A549 treated with GW870086 at 1 μM for 4 hours (cell line): ENCODE measurements at places on chromosomes 4 and X. TPM values are rescaled to one million over a fixed set of nuclear protein-coding genes. Genes with fewer than 3 reads are reported as not detected.

The SPON2 gene
- 0.09 to 0.80 TPM (median 0.30 TPM) in 5 replicates for total RNA-seq

The C4orf54 gene
- total RNA-seq = not detected in 5 replicates

The FRMD7 gene
- total RNA-seq = 0.03 TPM in 1 of 5 replicates, not detected in the others

The C4orf50 gene
- total RNA-seq = not detected in 5 replicates

The STPG2 gene
- total RNA-seq = not detected in 5 replicates

The NDP gene
- not detected in 5 replicates for total RNA-seq

The MAGEA8 gene
- total RNA-seq = not detected in 5 replicates

The TLR8 gene
- total RNA-seq = not detected in 5 replicates

The SLBP gene
- 68.5 to 72.2 TPM (median 71.6 TPM) in 5 replicates for total RNA-seq

The AMTN gene
- not detected in 5 replicates for total RNA-seq

The DUX4 gene
- total RNA-seq = not detected in 5 replicates

The FAM149A gene
- 0.95 to 1.8 TPM (median 1.4 TPM) in 5 replicates for total RNA-seq

The CNKSR2 gene
- 1.5 to 2.6 TPM (median 2.2 TPM) in 5 replicates for total RNA-seq

The WNK3 gene
- total RNA-seq = 0.03 to 0.07 TPM (median 0.05 TPM) in 4 of 5 replicates, not detected in the other

The USP26 gene
- not detected in 5 replicates for total RNA-seq

The EDNRA gene
- 0.24 to 0.58 TPM (median 0.30 TPM) in 5 replicates for total RNA-seq
